Stimulated activated CD4-positive, alpha-beta T cell treated with anti-CD3 and anti-CD28 coated beads, Interleukin-15, amount 100 ng/mL, for 48 hours (primary cell): ENCODE measurements at places on chromosomes 7 and 10.

DNA sequence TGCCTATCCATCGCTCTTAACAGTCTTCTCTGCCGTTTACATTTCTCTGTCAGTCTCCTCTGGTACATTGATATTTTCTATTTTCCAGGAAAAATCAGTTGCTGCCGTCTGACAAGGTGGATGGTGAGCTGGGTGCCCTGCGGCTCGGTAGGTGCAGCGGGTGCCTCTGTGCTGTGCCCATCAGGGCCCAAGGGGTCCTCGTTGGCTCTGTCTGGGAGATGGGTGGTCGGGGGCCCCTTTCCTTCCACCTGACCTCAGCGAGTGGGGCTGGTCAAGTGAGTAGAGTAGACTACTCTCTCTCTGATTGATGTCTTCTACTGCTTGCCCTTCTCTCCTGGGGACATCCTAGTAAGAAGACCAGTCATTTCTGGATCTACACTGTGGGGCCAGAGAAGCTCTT is 57.4 kb downstream of the MINDY4 start:
- no peak for DNase-seq

- peak; percentile 45 for DNase-seq
Observed at GRCh38 chr7:131109759-131110296, 217.8 kb upstream of the MKLN1 start.

GRCh38 chr7:151327659-151328058 is 14.0 kb upstream of the NUB1 start:
- no peak for DNase-seq

- DNase-seq: no peak
Observed at GRCh38 chr10:58109731-58110130, 158.0 kb downstream of the IPMK start.

DNA sequence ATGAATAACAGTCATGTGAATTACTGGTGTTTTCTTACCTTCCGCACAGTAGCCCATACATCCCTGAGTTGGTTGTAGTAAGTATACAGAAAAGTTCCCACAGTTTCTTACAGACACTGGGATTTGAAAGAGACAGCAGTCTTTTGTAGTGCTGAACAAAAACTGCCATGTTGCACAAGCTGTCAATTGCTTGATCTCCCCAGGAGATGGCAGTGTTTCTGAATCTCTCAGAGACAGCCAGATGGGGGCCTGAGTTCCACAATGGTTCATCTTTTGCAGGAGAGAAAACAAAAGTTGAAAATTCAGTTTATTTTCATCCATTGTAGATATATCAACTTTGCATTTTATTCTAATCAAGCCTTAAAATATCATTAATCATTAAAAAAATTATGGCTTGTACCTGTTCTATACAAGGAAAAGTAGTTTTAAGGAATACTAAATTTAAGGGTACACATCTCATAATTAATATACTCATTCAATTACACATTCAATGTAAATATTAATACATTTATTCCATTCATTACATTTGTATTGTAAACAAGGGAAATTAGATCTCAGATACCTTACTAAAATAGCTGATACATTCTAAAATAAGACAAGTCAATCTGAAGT is 14.5 kb downstream of the VWDE start:
- peak; percentile 11 for DNase-seq

GRCh38 chr10:13475124-13475523 is 53.7 kb downstream of the BEND7 start:
- DNase-seq: no peak

DNA sequence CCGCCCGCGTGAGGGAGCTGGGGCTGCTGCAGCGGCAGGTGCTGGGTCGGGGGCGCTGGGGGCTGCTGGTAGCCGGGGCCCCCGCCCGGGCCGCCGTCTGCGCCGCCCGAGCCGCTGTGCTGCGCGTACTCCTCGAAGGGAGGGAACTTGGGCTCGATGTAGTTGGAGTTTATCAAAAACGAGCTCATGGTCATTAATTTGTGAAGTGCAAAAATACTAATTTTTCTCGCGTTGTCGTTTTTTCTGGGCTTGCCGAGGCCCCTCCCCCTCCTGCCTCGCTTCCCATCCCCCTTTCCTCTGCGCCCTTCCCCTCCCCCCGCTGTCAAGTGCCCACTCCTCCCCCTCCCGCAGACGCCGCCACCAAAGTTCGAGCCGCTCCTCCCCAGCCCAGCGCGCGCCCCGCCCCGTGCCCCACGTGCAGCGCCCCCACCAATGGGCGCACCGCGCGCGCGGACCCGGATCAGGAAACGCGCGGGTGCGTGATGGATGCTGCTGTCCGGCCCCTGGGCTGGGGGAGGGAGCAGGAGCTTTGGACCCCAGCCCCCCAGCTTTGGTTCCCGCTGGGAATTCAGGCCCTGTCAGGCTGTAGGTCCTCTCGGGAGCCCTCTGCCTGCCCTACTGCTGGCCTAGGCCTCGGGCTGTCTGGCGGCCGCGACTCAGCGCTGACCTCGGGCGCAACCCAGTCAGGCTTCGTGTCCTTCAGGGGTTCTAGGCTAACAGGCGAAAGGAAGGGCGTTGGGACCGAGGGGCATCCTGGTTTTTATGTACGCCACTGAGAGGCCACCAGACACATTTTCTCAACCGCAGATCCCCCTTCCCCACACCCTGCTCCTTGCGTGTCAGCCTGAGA is at the start of gene HOXA4:
TSS of gene HOXA4 (minus strand) at position 218 of the 850 bp plus-strand sequence. CDS start at position 194, 24 bp downstream.
- peak; percentile 64 for DNase-seq

- DNase-seq: no peak
Observed at GRCh38 chr7:68865351-68866199, 732.7 kb upstream of the AUTS2 start.

DNA sequence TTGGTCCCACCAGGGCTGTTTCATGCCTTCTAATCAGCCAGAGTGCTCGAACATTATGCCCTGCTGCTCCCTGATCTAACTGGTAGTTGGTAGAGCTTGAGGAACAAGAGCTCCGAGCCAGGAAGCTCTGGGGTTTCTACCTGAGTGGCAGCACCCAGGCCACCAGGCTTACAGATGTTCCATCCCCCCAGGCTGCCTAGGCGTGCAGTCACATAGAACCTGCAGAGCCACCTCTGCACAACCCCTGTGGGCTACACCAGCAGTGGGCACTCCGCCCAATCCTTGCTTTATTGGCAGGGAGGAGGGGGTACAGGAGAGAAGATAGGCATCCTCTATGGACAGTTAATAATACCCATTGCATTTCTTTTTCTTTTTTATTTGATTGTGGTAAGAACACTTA is 21.8 kb downstream of the MAP3K8 start:
- DNase-seq: no peak

GRCh38 chr7:50652400-50653125 is 87.4 kb upstream of the DDC start:
- no peak for DNase-seq

- no peak for DNase-seq
Observed at GRCh38 chr7:33591490-33591889, 313.8 kb upstream of the BMPER start.

GRCh38 chr10:76133597-76134255 is 702.3 kb downstream of the LRMDA start:
- no peak for DNase-seq

GRCh38 chr10:47165711-47166404 is 134.1 kb upstream of the GDF10 start:
- no peak for DNase-seq

GRCh38 chr10:16586358-16587138 is 64.9 kb upstream of the C1QL3 start:
- DNase-seq: no peak

GRCh38 chr7:107691716-107692115 is 31.1 kb downstream of the SLC26A4 start:
- no peak for DNase-seq

DNA sequence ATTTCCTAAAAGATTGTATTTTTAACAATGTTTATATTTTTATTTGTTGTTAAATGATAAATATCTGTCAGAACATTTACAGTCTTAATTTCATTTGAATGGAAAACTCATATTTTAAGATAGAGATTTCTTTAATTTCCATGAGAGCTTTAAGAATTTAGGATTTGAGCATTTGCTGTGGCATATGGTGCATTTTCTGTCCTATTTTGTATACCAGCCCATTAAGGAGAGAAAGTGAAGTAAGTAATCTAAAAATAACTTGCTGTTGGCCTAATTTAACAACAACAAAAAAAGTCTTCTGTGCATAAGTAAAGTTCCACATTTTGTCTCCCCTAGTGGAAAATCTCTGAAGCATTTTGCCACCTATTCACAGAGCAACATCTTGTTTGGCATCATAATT is 190.9 kb upstream of the PPP1R3A start:
- no peak for DNase-seq

DNA sequence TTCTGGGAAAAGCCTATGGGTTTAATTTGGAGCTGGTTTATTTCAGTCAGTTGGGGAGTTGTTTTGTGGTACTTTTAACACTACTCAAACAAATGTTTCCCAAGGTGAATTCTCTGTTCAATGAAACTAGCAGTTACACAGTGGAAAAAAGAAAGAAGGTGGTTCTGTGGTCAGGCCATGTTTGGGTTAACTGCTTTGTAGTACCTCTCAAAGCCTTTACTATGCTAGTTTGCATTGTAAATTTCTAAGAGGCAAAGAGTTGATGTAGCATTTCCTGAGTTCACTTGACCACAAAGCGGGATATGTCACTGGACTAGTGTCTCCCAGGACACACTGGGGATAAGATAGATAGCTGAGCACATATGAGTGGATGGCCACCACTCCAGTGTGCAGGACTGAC is 145.4 kb downstream of the KIF20B start:
- DNase-seq: no peak

DNA sequence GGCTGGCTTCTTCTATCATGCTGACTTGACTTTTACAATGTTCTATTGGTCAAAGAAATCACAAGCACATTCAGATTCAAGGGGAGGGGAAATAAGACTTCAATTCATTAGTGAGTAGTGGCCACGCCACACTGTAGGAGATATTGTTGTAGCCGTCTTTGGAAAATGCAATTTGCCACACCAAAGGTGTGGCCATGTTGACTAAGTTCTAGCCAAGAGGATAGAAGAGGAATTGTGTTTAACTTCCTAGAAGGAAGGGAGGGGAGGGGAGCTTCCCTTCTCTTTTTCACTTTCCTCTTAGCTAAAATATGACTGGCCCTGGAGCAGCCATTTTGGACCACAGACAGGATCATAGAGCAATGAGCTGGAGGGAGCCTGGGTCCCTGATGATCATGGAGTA is 3.4 kb upstream of the PRKAR2B start:
- DNase-seq: no peak

GRCh38 chr10:14271621-14272020 is 59.1 kb downstream of the FRMD4A start:
- DNase-seq: no peak

- peak; percentile 47 for DNase-seq
Observed at GRCh38 chr10:31318382-31318853, 598 bp upstream of the ZEB1 start.

DNA sequence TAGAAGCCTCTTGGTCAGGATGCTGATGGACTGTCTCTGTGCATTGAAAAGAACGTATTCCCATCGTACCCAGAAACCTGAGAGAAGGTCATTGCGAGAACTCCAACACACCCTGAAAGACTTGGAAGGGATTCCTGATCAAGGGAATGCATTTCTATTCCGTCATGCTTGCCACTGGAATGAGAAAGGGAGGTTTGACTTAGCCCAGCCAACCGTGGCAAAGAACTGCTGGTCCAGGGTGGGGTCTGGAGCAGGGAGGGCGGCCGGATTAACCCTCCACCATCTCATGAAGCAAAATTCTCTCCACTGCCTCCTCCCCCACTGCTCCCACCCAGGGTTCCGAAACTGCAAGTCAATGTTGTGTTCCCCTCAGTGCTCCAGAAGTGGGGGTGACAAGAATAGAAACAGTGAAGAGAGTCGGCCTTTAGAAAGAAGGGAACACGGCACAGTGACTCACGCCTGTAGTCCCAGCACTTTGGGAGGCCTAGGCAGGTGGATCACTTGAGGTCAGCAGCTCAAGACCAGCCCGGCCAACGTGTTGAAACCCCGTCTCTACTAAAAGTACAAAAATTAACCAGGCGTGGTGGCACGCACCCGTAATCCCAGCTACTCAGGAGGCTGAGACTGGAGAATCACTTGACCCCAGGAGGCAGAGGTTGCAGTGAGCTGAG is 137.5 kb upstream of the MGMT start:
- DNase-seq: no peak

- DNase-seq: no peak
Observed at GRCh38 chr7:27842094-27842692, 102.2 kb downstream of the TAX1BP1 start.

DNA sequence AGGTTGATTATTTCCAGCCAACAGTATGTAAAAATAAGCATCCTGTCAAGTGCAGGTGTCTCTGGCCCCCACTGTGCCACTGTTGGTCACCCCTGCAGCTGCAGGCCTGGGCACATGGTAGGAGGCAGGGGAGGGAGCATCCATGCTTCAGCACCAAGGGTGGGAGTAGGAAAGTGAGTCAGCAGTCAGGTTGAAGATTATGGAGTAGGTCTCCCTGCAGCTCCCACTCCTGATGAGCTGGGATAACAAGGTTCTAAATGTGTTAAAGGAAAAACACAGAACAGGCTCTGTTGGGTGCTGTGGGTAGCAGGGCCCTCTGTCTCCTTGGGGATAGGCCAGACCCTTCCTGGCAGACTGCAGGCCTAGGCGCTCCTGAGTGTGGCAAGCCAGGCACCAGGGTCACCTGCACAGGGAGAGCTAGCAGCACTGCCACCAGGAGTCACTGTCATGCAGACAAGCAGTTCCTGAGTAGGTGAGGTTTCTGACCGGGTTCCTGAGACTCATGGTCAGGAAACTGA is 59.3 kb downstream of the NUDCD3 start:
- no peak for DNase-seq
